ENCODE measurements at places on chromosomes 11 and 22. TPM values are rescaled to one million over a fixed set of nuclear protein-coding genes. Genes with fewer than 3 reads are reported as not detected.
A peak's percentile ranks its signal among the peaks of the same experiment; 100 is the strongest.

GRCh38 chr22:45830531-45831245 lies 146.3 kb downstream of the WNT7B start:
- DNase-seq = peak; percentile 82

GRCh38 chr11:78313181-78313795 lies 104.3 kb downstream of the GAB2 start:
- DNase-seq = peak; percentile 93

DNA sequence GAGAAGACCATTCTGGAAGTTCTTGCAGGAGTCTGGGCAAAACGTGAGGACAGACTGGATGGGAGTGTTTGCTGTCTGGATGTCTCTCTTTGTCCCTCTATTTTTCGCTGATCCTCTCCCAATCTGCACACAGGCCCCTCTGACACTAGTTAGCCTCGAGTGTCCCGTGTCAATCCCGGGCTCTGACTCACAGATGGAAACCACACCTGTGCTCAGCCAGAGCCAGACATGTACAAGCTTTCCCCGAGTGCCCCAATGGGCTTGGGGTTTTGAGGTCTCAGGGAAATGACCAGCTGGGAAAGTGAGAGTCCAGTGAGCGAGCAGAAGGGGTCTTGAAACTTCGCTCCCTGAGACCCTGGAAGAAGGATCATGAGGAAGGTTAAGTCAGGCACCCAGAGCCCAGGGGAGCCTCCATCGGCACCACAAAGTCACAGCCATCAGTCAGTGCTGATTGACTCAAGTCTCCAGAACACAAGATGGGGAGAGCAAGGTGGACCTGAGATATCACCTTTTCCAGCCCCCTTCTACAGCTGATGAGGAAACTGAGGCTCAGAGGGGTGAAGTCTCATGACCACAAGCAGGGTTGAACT lies 13.9 kb downstream of the APOL2 start:
- DNase-seq = no peak

DNA sequence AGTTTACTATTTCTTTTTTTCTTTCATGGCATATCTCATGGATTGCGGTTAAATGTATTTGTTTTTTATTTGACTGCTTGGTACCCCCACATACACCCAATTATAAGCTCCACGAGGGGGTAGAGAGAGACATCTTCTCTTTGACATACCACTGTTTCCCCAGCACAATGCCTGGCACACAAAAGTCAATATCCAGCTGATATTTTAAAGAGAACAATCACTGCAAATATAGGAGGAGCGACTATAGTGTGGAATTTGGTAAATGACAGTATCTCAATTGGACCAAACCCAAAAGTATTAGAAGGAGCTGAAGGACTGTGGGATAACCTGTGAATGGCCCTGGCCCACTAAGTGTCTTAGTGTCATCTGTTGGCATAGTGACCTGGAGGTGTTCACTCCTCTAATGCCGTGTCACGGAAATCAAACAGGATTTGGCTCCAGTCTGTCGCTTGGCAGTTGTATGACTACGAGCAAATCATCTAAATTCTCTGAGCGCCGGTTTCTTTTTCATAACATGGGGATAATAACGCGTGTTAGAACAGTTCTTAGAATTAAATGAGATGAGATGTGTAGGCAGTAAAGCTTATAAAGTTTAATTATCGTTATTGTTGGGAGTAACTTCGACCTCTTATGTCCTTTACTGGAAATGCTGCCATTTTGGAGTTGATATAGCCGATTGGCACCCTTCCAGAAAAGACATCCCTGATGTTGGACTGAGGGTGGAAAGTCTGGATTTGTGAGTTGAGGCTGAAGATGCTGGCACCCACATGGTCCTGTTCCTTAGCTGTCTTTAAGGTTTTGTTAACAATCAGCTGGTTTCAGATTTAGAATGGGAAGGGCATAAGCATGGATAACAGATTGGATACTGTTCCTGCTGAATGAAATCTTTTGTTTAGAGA lies 144.5 kb downstream of the DBX1 start:
- peak; percentile 70 for DNase-seq

DNA sequence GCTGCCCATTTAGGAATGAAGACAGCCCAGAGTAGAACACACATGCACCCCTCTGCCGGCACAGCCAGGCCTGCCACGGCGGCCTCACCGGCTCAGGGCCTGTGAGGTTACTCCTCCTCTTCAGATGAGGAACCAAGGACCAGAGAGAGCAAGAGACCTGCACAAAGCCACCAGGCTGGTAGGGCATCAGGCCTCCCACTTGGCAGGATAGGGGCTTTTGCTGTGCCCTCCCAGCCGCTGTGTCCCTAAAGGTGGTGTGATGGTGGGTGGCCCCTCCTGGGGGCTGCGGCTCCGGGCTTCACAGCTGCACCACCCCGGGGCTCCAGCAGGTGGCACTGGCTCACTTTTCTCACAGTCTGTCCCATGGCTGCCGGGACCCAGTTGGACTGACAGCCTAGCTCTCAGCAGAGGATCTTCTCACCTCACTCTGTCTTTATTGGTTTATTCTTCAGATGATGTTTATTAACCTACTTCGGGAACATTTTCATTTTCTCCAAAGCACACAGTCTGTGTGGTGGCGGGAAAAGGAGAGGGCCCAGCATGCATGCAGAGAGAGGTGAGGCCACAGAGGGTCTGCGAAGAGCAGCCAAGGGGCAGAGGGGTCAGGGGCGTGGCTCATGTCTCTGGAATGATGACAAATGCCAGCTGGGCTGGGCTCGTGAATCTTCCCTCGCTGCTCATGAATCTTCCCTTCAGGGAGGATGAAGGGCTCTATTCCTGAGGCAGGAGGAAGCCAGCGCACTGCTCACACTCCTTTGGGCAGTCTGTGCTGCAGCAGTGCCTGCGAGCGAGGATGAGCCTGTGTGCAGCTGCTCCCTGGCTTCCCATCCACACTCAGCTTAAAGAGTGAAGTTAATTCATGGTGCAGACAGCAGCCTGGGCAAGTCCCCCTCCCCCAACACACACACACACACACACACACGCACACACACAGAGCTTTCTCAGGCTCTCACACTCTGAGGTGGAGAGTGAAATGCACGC lies 101.1 kb upstream of the PITPNB start:
- DNase-seq = peak; percentile 23

DNA sequence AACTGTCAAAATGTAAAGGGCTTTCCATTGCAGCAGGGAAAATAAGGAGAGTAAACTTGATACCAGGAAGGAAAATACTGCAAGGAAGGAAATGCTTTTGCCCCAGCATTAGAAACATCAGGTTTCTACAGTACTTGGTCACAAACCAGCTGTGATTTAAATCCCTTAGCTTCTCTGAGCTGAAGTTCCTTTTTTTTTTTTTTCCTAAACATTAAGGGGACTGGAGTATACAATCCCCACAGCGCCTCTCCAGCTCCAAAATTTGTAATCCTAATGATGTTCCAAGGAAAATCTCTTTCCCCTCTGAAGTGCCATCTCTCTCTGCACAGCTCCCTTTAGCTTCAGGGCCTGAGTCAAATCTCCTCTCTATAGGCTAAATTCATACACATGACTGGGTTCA lies 220.5 kb upstream of the PITPNB start:
- DNase-seq = no peak

DNA sequence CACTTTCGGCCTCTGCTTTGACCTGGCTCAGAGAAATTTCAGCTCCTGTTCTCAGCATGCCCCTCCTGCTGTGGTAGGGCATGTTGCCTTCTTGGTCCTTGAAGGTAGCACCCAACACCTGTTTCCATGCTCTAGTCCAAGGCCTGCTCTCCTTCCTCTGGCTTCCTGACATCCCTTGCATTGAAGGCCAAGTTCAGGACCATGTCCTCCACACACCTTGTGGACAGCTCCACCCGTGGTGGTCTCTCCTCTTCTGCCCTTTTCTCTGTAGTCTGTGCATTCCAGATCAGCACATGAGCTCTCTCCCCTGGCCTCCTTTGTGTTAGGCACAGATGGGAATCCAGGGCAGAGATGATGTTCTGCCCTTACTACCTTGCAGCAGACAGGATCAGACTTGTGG lies 225.3 kb downstream of the ADAMTS15 start:
- DNase-seq = no peak

DNA sequence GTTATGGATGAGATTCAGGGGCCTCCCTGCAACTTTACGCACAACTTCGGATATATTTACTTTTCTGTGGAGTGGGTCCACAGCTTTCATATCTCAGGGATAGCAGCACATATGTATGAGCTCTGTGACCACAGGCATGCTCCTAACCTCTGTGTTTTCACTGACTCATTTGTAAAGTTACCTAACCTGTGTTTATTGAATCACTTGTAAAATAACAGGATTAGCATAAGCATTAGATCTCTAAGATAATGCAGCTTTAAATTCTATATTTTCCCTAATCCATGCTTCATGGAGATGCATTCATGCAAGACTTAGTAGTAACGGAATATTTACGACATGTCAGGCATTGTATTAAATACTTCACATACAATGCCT lies 47.9 kb upstream of the DDI1 start:
- DNase-seq = peak; percentile 82

DNA sequence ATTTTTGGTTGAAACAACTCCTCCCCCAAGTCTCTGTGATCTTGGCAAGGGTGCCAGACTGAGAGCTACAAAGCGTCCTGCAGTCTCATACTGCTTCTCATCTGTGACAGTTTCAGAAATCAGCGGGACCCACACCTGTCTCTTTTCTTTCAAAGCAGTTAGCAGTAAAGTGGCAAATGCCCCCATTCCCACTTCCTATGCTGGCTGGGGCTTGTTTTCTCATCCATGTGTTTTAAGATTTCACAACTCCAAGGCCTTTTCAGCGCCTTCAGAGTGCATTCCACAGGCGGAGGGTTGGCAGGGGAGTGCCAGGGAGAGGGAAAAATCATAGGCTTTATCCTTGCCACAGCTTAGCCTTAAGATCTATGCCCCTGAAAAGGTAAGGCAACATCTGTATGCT lies 493.5 kb downstream of the OPCML start:
- peak; percentile 11 for DNase-seq

- DNase-seq = no peak
Measured at GRCh38 chr11:67519726-67520125, 3.5 kb downstream of the CABP2 start.

DNA sequence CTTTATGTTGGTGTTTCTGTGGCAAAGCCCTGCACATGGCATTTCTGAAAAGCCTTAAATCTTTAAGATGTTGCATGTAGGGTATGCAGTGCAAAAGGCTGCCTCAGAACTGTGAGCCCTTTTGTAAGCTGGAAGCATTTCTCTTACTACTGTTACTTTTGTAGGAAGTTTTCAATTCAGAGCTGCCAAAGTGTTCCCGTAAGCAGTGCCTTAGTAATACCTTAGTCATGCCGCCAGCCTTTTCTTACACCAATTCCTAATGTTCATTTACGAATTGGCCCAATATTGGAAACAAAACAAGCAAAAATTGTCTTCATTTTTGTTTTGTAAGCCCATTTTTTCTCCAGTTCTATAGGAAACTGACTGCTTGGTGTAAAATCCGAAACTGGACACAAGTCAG lies 67.4 kb upstream of the RASSF10 start:
- DNase-seq = no peak

GRCh38 chr11:11960687-11961086 lies 47.7 kb downstream of the DKK3 start:
- no peak for DNase-seq

GRCh38 chr11:47329987-47330931 lies 22.2 kb downstream of the MYBPC3 start:
- peak; percentile 20 for DNase-seq

GRCh38 chr11:121467471-121467870 lies 14.7 kb upstream of the SORL1-AS1 start:
- no peak for DNase-seq

DNA sequence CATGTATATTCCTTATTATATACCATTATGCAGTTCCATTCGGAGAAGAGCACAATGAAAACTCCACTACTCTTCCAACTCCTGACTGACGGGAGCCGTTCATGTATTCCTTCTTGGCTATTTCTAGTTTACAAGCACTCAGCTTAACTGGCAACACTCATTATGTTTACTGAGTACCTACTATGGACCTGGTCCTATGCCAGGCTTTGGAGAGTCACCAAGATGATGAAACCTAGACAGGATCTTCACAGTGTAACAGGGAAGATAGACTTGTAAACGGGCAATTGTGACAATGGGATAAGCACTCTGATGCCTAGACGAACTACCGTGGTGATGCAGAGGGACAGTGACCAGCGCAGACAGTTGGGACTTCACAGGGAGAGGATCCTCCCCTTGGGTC lies 22.3 kb upstream of the ST3GAL4 start:
- no peak for DNase-seq

DNA sequence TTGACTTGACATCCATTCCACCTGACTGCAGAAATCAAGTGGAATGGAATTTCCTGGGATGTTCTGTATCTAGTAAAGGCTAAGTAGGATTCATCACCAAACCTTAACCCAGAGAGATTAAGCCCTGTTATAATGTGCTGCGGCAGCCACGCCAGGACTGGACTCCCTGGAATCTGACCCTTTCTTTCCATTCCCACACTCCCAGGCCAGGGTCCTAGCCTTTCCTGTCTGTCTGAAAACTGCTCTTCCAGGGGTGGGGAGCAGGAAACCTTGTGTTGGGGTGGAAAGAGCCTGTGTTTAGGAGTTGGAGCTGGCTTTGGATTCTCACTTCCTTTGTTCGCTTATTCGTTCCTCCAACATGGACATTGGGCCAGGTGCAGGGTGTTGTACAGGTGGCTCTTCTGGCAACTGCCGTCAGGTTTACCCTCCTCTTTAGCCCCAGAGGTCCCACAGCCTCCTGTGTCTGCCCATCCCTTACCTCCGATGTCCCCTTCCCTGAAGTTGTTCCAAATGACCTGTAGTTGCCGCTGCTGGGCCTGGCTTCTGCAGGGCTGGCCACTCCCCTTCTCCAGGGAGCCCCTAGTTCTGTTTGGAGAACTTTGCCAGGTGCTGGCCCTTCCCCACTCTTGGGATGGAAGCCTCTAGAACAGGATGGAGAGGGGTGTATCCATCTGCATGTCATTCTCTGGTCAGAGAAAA lies 20.5 kb upstream of the PARVB start:
- DNase-seq = no peak

GRCh38 chr22:25363474-25363873 lies 144.0 kb downstream of the CRYBB2 start:
- no peak for DNase-seq

DNA sequence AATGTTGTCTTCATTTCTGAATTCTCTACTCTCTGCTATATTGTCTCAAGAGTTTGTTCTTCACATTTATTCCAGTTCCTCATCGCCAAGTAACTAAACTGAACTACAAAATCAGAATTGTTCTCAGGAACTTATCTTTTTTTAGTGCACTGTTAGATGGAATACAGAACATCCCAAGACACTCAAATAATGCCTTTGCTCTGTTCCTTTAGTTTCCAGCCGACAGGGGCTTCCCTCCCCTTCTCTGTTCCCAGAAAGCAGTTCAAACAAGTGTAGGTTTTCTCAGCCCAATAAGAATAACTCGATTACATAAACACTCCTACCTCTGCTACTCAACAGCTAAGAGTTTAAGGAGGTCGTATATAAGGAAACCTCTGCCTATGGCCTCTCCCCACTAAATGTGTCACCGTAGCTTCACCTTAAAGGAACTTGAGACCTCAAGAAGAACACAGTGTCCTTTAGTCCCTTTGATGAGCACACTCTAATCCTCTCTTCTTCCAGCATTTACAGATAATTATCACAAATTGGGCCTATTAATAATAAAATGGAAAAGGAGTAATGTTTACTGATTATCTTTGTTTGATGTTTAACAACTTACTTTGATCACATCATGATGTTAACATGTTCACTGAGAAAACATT lies 6.9 kb downstream of the POU2AF3 start:
- no peak for DNase-seq

- no peak for DNase-seq
Measured at GRCh38 chr11:67374571-67375281, 1.3 kb upstream of the CLCF1 start.

The MUC2 gene
- total RNA-seq = not detected

The MS4A14 gene
- total RNA-seq = not detected

The PGA5 gene
- total RNA-seq = not detected

The OR8D4 gene
- total RNA-seq = not detected

The PNPLA3 gene
- total RNA-seq = 1.7 TPM

The CLTCL1 gene
- 20.2 TPM for total RNA-seq

The CNTF gene
- total RNA-seq = 2.0 TPM

Measured in bronchial epithelial cell (primary cell).